ENCODE measurements at places on chromosomes 7 and 10.
A peak's percentile ranks its signal among the peaks of the same experiment; 100 is the strongest.

- no peak for DNase-seq
Observed at GRCh38 chr7:50273301-50273700, 31.2 kb upstream of the IKZF1 start.

- DNase-seq: no peak
Observed at GRCh38 chr10:113044016-113044755, 94.1 kb downstream of the TCF7L2 start.

DNA sequence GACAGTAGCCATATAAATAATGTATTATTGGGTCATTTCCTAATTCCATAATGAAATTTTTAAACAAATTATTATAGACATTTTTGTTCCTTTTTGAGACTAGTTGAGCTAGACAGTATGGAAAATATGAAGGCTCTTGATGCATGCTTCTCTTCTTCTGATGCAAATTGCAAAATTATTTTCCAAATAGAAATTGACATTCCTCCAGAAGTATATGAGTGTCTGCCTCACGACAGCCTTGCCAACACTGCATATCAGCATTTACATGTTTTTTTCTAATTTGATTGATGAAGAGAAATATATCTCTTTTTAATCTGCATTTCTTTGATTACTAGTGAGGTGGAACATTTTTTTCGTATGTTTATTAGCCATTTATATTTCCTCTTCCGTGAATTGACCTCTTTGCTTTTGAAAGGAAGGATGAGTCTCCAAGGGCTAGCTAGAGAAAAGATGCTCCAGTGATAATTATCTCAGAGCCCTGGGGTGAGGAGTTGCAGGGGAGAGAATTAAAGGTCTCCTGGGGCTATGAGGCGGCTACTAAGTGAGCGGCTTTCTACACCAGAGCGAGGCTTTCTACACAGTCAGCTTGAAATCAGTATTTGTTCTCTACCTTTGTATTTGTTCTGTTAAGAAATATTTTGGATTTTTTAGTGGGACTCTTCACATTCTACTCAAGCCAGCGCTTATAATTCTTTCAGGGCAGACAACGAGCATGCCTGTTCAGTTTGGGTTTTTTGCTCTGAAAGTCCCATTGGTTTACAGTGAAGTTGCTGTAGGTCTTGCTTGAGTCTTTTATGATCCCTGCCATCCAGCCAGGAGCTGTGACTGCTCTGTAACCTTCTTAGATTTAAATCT lies 712.2 kb upstream of the GALNT17 start:
- no peak for DNase-seq

- peak; percentile 50 for DNase-seq
Observed at GRCh38 chr7:81415181-81415580, 354.7 kb downstream of the HGF start.

DNA sequence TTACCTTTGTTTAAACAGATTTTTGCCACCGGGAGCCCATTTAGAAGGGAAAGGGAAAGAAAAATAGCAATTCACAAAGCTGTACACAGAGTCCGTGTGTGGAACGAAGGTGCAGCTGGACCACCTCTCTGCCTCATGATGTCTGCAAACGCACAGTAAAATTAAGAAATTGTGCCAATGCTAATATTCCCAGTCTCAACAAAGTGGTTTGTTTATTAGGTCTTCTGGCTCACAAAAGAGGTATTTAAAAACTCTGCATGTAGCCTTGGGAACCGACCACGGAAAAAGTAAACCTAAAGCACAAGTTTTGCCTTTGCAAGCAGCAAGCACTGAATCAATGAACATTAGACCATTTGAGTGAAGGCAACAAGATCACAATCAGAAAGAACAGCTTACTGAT lies 57.7 kb downstream of the CREB3L2 start:
- DNase-seq: peak; percentile 93

- DNase-seq: no peak
Observed at GRCh38 chr10:128158021-128158795, 32.0 kb upstream of the MKI67 start.

DNA sequence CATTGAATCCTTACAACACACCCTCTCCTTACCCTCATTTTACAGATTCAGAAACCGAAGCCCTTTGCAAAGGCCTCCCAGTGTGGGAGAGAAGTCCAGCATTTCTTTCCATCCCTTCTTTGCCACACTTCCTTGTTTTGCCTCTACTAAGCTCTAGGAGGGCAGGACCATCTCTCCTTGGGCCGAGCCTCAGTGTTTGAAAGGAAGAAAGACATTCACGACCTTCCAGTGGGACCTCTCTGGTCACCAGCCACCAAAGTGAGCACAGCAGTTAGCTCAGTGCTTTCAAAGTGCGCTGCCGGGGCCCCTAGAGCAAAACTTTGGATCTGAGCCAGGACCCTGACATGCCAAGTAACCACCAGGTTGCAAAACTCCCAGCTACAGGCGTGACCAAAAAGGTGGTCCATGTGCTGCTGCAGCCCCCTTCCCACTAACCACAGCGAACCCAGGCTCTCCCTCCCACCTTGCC lies 12.4 kb downstream of the CTBP2 start:
- no peak for DNase-seq

Data from astrocyte of the spinal cord (primary cell).